ENCODE measurements at places on chromosomes 2 and 18.

DNA sequence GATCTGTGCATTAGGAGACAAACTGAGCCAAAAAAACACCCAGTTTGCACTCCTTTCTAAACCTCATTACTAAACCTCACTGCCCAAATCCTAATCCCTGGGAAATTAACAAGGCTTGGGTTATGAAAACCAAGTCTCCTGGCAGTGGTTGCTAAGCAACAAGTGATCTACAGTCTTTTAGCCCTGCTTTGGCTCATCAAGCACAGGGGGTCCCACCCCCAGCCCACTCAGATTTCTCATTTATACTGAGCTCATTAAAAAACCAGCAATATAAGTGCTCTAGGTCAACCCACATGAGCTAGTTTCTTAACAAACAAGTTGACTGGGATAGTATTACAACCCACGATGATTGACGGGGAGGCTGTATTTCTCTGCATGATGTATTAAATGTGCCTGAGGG is 18.4 kb downstream of the DNER start:
- no peak for DNase-seq

DNA sequence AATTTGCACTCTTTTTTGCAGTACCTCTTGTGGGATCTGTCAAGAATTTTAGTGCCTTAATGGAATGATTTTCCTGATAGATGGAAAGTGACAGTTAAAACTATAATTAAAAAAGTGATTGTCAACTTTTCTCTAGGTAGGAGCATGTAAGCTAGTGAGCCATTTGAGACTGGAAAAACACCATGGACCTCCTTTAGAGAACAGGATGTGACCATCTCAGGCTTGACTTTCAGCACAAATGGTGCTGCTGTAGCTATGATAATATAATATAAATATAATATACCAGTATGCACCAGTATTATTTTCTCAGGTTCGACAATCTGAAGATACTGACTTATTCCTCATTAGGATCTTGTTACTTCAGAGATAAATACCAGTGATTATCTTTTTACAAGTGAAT is 27.8 kb downstream of the ZNF236 start:
- DNase-seq: no peak

- no peak for DNase-seq
Measured at GRCh38 chr18:61926532-61926931, 33.7 kb upstream of the RNF152 start.

DNA sequence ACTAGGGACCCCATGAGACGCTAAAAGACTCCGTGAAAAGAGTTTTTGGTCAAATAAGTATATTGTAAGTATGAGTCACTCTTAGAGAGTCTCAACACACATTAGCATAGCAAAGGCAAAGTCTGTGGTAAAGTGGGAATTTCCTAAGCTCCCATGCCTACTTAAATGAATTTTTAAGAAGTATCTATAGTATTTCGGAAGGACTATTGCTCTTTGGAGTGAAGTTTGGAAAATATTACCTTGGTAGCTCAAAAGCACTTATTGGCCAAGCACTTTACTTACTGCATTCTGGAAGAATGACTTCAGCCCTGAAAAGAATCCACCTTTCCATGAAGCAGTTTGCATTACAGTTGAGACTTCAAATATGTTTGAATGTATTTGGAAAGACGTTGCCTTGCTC is 57.1 kb downstream of the CAVIN2 start:
- no peak for DNase-seq

All from stimulated activated CD8-positive, alpha-beta memory T cell treated with anti-CD3 and anti-CD28 coated beads, Interleukin-4, amount 100 ng/mL, for 1 hour (primary cell).